ENCODE measurements at places on chromosomes 7 and 10.

- DNase-seq = no peak
Measured at GRCh38 chr10:129743738-129744133, 220.3 kb downstream of the EBF3 start.

- peak; percentile 81 for DNase-seq
Measured at GRCh38 chr10:110209454-110209925, 2.1 kb downstream of the MXI1 start.

- no peak for DNase-seq
Measured at GRCh38 chr10:42995537-42995936, 81.3 kb upstream of the RET start.

GRCh38 chr10:75935240-75935639 lies 503.8 kb downstream of the LRMDA start:
- no peak for DNase-seq

DNA sequence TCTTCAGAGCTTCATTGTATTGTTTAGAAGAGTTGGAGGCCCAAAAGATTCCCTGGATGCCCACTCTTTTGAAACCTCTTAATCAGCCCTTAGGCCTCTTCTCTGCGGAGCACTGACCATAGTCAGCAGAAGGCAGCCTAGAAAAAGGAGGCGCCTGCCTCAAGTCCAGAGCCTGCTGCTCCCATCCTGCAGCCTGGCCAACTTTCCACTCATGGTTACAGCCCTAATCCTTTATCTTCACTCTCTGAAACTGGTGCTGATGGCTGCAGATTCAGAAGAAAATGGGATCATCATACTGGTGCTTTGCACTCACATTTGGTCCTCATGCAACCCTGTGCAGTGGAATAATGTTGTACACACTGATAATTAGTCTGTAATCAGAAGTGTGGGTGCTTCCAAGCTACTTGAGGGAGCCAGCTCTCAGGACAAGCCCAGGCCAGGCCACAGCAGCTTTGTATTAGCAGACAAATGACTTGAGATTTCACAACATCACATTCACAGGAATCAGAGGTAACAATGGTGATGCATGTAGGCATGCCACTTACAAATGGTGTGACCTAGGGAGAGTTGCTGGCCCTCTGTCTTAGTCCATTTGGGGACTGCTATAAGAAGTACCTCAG lies 272.9 kb downstream of the GALNT17 start:
- DNase-seq = no peak

DNA sequence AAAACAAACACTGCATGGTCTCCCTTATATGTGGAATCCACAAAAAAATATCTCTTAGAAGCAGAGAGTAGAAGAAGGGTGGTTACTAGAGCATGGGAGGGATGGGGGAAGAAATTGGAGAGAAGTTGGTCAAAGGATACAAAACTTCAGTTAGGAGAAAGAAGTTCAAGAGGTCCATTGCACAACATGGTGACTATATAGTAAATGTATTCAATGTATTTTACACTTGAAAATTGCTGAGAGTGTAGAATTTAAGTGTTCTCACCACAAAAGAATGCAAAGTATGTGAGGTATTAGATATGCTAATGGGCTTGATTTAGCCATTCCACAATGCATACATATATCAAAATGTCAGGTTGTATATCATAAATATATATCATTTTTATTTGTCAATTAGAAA lies 232.0 kb upstream of the CELF2 start:
- no peak for DNase-seq

GRCh38 chr10:95756809-95757684 lies 1.1 kb downstream of the ENTPD1 start:
- DNase-seq = no peak

- no peak for DNase-seq
Measured at GRCh38 chr7:63925262-63925625, 73.4 kb upstream of the ZNF722 start.

DNA sequence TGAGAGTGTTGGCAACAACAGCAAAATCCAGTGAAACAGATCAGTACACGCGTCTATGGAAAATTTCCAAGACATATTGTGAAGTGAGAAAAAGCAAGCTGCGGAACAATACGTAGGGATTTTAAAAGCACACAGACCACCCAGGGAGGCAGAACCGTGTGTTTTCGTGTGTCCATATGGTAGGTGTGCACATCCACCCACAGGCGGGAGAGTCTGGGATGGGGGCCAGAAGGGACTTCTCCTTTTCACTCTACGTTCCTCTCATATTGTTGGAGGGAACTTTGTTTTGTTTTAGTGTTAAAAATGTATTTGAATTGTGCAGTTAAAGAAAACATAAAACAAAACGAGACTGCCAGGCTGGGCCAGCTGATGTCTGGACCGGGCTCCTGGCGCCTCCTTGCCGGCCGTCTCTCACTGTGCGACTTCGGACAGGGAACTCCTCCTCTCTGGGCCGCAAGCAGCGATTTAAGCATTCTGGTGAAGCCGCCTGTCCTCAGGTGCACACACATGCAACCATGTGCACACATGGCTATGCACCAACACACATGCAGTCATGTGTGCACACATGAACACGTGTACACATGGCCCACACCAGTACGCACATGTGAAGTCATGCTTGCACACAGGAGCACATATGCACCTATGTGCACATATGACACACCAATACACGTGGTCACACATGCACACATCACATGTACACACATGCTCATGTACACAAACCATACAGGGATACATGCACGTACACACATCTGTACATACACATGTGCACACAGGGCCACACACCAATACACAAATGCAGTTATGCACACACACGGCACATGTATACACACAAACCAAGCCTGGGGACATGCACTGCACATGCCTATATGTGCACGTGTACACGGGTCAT lies 141.1 kb downstream of the ELFN1 start:
- no peak for DNase-seq

- DNase-seq = no peak
Measured at GRCh38 chr10:122521011-122521410, 39.5 kb upstream of the DMBT1 start.

- DNase-seq = no peak
Measured at GRCh38 chr10:30630571-30630970, 1.0 kb upstream of the LYZL2 start.

DNA sequence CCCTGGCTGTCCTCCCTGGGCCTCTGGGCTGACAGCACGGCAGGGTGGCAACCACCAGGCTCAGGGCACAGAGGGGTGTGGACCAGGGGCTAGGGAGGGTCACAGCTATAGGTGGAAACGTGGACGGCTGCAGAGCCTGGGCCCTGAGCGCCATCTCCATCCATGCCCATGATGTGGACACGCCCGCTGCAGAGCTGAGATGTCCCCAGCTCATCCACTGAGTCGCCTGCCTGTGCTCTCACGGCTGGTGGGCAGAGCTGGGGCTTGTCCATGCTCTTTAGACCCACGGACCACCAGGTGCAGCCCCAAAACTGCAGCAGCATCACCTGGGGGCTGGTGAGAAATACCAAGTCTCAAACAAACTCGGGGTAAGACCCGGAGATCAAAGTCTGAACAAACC lies 16.1 kb downstream of the TECPR1 start:
- no peak for DNase-seq

GRCh38 chr10:12690525-12691126 lies 310.9 kb downstream of the CCDC3 start:
- DNase-seq = no peak

DNA sequence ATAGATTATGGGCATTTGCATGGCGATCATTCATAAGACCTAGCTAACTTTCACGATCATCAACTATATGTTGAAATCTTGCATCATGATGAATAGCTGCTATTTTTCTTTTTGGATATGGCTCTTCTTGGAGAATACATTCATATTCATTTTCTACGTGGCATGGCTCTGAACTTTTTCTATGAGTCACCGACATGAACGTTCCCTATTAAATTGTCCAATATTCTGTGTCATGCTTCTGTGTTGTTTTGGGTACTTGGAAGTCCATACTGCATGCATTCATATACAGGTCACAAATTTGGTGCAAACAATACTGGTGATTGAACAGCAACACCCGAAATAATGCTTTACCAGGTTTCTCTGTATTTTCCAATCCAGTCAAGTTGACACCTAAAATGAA lies 37.9 kb upstream of the ANKRD1 start:
- no peak for DNase-seq

DNA sequence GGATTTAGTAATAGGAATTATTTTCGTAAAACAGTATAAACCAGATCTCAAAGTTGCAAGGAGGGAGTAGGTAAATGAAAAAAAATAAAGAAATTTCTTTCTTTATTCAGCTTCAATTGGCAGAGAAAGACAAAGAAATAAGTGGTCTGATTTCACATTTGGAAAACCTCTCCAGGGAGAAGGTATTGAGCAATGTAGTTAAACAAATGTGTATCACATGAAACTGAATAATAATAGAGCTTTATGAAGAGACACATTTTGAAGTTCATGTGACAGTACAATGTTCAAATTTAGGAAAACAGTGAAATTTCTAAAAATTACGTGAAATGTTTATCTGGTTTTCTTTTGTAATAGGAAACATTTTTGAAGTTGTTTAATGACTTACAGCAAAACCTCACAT lies 63.0 kb downstream of the TAX1BP1 start:
- no peak for DNase-seq

GRCh38 chr10:43214071-43214955 lies 52.6 kb downstream of the RASGEF1A start:
- no peak for DNase-seq

GRCh38 chr10:129626796-129627435 lies 159.9 kb downstream of the MGMT start:
- DNase-seq = no peak

- no peak for DNase-seq
Measured at GRCh38 chr7:142300689-142301088, 42.8 kb upstream of the PRSS58 start.

- DNase-seq = no peak
Measured at GRCh38 chr7:116139007-116139406, 71.3 kb upstream of the TES start.

All from BE2C (cell line).